Stimulated activated CD8-positive, alpha-beta memory T cell treated with anti-CD3 and anti-CD28 coated beads, Interleukin-4, amount 100 ng/mL, for 1 hour (primary cell): ENCODE measurements at places on chromosomes 2 and 18.

GRCh38 chr2:112493858-112494648 lies 12.1 kb downstream of the TTL start:
- DNase-seq, result no peak

GRCh38 chr2:69624131-69624530 lies 19.4 kb downstream of the AAK1 start:
- DNase-seq, result no peak

- DNase-seq, result no peak
Measured at GRCh38 chr2:65050931-65051330, 5.3 kb upstream of the CEP68 start.

DNA sequence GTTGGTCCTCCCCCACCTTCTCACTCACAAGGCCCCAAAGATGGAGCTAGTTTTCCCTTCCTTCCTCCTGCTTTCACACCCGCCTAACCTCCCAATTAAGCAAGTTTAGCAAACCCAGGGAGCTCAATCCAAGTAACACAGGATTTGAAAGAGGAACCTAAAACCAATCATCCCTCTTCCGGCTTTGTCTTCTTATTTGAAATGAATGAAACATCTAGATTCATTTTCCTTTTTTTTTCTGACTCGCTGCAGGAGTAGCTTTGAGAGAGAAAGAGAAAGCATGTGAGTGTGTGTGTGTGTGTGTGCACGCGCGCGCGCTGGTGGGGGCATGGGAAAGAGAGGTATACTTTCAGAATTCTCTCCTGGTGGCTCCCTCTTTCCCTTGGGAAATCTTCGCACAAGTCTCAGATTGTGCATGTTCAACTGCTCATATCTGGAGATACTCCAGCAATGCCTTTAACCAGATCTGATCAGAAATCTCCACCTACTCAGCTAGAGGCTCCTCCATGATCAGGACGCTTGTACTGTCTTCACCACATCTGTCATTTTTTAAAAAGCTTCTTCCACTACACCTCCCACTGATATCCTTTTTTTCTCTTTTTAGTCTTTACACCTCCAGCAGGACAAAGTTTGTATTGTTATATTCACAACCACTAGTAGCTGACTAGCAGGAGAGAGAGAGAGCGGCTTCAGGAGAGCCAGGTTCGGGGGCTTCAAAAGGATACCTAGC lies 1.7 kb downstream of the SLC8A1 start:
- no peak for DNase-seq

DNA sequence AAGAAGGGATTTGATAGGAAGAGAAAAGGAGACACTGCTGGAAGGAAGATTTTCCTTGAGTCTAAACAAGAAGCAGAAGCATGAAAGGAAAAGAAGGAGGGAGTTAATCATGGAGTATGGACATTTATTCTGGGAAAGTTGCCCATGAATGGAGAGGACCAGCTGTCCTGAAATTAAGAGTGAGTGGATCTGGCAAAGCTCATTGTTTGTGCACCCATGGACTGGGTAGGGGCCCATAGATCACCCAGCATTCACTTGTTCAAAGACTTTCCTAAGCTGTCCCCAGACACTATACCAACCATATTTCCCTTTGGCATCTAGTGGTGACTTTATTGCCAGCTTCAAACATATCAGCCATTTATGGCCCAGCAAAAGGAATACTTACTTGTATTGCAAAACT lies 422.7 kb downstream of the FBXO15 start:
- no peak for DNase-seq

- no peak for DNase-seq
Measured at GRCh38 chr18:26804519-26804918, 61.0 kb downstream of the AQP4 start.

DNA sequence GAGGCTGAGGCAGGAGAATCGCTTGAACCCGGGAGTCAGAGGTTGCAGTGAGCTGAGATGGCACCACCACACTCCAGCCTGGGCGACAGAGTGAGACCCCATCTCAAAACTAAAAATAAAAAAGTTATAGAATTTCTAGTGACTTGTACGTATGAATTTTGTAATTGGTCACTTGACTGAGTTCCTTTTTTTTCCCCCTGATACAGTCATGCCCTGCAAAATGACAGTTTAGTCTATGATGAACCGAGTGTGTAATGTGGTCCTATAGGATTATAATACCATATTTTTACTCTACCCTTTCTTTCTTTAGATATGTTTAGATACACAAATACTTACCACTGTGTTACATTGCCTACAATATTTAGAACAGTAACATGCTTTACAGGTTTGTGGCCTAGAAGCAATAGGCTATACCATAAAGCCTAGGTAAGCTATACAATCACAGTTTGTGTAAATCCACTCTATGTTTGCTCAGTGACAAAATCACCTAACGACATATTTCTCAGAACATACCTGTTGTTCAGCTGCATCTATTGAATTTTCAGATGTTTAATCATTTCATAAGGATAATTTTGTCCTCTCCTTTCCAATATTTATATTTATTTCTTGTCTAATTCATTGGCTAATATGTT lies 25.4 kb downstream of the SOCS6 start:
- no peak for DNase-seq

- DNase-seq, result no peak
Measured at GRCh38 chr2:67561457-67561965, 164.4 kb downstream of the ETAA1 start.

GRCh38 chr2:71800106-71800809 lies 346.9 kb downstream of the DYSF start:
- no peak for DNase-seq

- no peak for DNase-seq
Measured at GRCh38 chr2:181483876-181484275, 26.7 kb downstream of the ITGA4 start.

- no peak for DNase-seq
Measured at GRCh38 chr18:44844486-44844885, 163.8 kb downstream of the SETBP1 start.

DNA sequence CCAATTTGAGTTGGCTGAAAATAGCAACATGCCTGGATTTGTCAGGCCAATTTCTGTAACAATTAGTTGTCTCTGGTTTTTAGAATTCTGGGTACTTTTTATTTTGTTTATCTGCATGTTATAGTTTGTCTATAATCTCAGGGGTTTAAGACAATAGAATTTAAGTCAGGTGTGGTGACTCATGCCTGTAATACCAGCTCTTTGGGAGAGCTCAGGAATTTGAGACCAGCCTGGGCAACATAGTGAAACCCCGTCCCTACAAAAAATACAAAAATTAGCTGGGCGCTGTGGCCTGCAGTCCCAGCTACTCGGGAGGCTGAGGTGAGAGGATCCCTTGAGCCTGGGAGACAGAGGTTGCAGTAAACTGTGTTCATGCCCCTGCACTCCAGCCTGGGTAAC lies 114.4 kb upstream of the GLS start:
- no peak for DNase-seq

- no peak for DNase-seq
Measured at GRCh38 chr2:3738454-3738853, 35.1 kb downstream of the DCDC2C start.

DNA sequence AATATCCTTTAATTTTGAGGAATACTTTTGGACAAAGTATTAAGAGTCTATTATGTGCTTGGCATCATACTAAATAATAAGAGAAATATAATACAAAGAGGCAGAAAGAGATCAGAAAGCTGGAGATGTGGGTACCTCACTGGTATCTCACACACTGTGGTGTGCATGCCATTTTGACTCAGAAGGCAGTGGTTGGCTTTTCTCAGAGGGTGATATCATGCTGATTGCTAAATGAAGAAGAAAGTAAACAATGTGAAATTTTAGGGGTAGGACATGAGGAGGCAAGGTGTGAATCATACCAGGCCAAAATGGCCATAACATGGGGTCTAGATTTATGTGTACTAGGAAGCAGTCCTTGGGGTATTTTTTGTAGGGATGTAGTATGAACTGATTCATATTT lies 16.6 kb upstream of the SPOPL start:
- no peak for DNase-seq

GRCh38 chr2:235091421-235091820 lies 139.6 kb downstream of the SH3BP4 start:
- DNase-seq, result no peak

DNA sequence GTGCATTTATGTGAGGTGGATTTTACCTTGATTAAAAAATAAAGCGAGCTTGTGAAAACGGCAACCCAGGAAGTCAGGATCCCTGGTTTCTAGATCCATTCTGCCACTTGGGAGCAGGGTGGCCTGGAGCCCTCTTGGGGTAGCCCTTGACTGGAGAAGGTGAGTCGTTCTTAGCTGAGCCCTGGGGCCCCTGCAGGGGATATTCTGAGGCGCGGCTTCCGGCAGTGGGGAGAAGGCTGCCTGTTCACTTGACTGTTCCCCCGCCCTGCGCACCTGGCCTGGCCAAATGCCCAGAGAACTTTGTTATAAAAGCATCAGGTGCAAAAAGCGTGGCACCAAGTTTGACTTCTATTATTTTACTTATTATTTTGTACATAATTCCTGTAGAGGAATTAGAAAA lies 221.9 kb downstream of the DYSF start:
- no peak for DNase-seq

DNA sequence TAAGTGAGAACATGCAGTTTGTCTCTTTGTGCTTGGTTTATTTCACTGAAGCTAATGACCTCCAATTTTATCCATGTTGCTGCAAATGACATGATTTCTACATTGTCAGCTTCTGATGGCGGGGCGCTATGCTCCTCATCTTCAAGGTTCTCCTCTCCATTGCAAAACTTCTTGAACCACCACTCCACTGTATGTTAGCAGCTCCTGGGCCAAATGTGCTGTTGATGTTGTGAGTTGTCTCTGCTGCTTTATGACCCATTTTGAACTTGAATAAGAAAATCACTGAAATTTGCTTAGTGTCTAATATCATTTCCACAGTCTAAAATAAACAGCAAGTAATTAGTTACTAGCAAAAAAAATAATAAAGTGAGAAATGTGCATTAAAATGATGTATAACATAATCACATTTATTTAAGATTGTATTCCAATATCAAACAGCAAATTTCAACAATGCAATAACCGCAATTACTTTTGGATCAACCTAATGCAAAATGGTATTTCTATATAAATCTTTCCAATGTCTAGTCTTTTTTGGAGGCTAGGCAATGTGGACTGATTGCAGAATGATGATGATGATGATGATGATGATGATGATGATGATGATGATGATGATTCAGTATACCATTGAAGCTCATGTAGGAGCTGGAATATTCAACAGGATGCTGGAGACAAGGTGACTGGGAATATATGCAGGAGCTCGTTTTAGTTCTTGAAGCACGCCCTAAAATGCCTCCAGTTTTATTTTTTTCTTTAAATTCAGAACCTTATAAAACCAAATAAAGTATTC lies 304.9 kb upstream of the KYNU start:
- no peak for DNase-seq

- DNase-seq, result no peak
Measured at GRCh38 chr18:13493079-13493478, 233.3 kb downstream of the FAM210A start.

GRCh38 chr18:12442946-12443345 lies 35.2 kb downstream of the PRELID3A start:
- DNase-seq, result no peak

DNA sequence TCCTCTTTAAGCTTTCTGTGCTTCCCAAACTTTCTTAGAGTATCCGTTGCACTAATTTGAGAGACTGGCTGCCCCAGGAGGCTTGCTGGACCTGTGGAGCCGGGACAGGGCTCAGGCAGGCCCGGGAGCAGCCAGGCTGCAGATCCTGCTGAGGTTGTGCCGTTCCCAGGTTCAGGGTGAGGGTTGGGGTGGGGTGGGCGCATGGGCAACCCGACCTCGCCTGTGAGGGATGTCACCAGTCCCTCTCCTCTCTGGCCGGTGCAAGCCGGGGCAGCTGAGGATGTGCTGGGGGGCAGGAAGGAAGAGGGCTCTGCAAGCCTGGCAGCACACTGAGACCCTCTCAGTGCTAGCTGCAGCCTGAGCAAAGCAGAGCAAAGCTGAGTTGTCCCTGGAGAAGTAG lies 57.6 kb downstream of the DYSF start:
- DNase-seq, result no peak

DNA sequence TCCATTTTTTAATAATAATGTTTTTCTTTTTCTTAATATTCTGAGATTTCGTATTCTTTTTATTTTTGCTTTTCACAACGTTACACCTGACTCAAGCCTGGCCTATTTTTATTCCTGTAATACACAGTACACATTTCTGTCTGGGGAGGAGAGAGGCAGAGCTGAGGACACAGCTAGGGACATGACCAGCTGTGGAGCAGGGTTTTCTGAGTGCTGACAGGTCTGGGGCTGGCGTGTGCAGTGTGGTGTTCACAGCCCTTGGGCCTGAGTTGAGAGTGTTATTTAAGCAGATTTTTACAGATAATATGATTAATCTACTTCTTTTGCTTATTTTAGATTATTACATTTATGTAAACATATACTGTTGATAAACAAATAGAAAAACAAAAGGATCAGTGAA lies 55.9 kb downstream of the ZAP70 start:
- no peak for DNase-seq

DNA sequence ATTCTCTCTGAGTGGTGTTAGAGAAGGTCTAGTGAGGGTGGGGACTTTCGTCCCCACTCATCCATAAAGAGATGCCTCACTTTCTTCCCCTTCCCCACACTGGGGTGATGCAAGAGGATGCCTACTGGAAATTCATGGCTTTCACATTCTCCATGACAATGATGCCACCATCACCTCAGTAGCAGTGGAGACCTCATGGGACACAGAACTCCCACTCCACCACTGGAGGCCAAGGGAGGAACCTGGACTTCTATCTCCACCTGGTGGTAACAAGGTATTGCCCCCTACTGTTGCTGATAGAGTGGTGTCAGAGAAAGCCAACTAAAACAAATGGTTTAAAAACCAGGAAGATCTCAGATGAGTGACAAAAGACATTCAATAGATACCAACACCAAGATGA lies 110.9 kb downstream of the INHBB start:
- DNase-seq, result no peak

GRCh38 chr2:69948032-69948962 lies 13.1 kb downstream of the ASPRV1 start:
- no peak for DNase-seq

DNA sequence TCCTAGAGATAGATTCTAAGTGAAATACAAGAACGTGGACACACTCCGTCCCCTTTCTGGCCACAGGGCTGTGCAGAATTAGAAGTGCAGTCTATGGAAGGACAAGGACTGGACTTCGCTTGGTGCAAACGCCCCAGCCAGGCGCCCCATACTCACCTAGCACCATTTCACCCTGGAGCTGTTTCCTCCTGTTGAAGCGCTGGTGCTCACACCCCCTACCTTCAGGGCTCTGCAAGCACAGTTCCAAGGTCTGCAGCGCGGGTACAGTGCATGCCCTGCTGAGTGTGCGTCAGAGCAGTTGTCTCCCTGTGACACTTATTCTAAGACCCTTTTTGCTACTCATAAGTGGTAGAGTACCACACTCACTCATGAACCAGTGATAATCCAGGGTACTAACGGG lies 3.0 kb downstream of the HPCAL1 start:
- no peak for DNase-seq

- no peak for DNase-seq
Measured at GRCh38 chr2:190748966-190749365, 100.1 kb downstream of the NAB1 start.

DNA sequence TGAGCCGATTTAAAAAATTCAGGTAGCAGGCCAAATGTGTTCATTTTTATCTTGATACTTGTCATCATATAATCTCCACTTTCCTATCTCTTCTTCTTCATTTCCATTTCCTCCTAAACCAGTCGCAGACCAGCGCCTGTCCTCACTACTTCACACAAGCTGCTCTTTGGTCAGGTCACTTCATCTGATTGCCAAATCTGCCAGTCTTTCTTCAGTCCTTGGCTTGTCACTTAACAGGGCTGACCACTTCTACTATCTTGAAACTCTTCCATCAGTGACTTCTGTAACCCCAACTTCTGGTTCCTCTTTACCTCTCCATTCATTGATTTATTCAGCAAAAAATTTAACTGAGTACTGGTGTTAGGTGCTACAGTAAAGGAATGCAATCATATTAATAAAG lies 18.0 kb upstream of the SPRED2 start:
- no peak for DNase-seq
